ENCODE measurements at places on chromosomes 2 and 18.
A peak's percentile ranks its signal among the peaks of the same experiment; 100 is the strongest.

DNA sequence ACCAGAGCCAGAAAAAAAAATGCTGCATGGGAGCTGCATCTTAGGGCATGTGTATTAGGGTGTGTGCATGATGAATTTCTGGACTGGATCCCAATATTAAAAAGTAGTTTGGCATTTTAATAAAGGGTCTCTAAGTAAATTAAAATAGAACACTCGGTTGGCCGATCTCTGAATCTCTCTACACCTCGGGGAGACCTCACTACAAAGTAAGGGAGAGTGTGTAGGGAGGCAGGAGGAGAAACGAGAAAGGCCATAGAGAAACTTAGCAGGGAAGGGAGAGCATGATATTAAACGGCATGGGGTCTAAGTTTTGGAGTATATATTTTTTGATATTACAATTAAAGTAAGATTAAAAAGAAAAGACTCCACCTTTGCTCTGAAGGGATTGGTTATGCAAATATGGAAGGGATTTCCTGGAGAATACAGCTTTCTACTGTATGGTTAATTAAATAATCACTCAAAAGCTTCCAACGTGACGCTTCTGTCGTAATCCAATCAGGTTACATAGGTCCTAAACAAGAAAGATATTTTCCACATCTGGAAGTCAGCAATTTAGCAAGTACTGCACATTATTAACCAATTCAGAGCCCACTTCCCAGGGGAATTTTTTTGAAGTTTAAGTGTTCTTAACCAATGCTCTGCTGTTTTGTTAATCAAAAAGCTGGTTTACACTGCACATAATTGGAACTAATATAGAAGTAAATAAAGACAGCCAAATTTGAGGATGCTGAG lies 1.0 kb upstream of the ZEB2 start:
- DNase-seq = no peak

DNA sequence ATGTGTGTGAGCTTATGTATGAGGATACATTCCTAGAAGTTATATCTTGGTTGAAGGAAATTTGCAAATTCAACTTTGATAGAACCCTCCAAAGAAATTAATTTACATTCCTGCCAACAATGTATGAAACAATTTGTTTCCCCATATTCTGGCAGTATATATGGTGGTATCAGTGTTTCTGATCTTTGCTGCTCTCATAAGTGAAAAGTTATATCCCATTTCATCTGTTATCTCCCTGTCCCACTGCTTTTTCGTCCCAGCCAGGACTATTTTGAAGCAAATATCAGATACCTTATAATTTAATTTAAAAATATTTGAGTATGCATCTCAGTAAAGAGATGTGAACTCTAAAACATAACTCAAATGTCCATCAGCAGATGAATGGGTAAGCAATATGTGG lies 7.1 kb downstream of the UBR3 start:
- DNase-seq = no peak

DNA sequence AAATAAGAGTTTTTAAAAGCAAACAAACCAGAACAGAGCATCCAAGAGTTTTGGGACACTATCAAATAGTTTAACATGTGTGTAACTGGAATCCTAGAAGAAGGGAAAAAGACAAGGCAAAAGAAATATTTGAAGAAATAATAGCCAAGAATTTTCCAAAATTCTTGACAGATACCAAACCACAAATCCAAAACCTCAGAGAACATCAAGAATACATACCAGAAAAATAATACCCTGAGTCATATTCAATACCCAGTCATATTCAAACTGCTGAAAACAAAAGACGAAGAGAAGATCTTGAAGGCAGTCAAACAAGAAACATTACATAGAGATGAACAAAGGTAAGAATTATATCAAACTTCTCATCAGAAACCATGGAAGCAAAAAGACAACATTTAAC lies 22.9 kb downstream of the INO80C start:
- DNase-seq = no peak

DNA sequence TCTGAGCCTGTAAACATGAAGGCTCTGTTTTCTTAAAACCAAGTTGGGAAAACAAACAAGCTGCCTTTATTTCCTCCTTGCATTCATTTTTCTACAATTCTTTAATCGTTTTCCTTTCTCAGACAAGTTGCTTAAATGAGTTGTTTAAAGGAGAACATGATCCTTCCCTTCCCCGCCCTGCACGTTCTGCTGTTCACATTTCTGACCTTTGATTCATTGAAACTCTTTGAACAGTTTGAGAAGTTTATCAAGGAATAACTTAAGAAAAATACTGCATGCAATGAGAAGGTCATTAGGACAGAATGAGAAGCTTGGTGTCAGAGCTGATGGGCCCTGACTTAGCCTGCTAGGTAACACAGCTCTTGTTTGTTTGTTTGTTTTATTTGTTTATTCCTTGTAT lies 181.6 kb downstream of the PARD3B start:
- no peak for DNase-seq

GRCh38 chr2:182372661-182373060 lies 54.2 kb downstream of the PDE1A start:
- peak; percentile 46 for DNase-seq

GRCh38 chr18:5546660-5547059 lies 2.9 kb upstream of the EPB41L3 start:
- DNase-seq = no peak

- no peak for DNase-seq
Measured at GRCh38 chr2:104584393-104584792, 269.5 kb upstream of the POU3F3 start.

- DNase-seq = peak; percentile 88
Measured at GRCh38 chr2:263774-264492, at the start of gene SH3YL1. TSS of gene SH3YL1 (minus strand) at chr2:264032. CDS start at chr2:263984, 48 bp downstream.

GRCh38 chr2:16973586-16974286 lies 308.1 kb upstream of the CYRIA start:
- DNase-seq = no peak

DNA sequence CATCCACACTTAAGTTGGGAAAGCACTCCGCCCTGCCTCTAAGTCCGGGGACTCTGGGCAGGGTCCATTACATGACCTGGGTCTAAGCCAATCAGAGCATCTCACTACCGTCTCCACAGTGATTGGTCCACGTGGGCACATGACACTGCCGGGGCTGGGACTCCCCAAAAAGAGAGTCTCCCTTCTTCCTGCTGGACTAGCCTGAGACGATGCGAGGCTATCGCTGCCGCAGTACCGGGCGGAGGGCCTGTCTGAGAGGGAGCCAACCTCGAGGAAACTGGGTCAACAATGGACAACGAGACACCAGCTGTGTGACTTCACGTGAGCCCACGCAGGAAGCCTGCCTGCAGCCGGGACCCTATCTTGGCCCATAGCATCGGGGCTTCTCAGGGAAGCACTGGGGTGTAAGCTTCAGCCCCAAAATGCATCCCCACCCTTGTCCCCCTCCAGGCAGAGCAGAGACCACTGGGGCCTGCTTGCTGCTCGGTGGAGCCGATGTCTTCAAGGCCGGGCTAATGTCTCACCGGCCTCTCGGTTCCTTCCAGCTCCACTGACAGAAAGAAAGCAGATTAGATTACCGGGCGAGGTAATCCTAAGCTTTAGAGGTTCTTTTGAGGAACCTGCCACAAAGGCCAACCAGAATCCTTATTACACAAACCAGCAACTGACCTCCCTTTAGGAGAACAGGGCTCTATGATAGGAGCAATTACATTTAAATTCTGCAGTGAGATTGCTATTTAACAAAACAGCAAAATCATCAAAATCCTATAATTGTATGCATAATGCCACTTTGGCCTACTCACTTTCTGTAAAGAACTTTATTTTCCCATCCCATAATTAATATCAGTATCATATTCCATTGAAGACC lies 21.3 kb upstream of the COPS8 start:
- no peak for DNase-seq

- no peak for DNase-seq
Measured at GRCh38 chr2:237910576-237911362, 51.3 kb downstream of the RAMP1 start.

GRCh38 chr2:10169581-10169980 lies 47.0 kb downstream of the RRM2 start:
- no peak for DNase-seq

GRCh38 chr2:36352701-36353100 lies 2.9 kb upstream of the CRIM1 start:
- DNase-seq = no peak

DNA sequence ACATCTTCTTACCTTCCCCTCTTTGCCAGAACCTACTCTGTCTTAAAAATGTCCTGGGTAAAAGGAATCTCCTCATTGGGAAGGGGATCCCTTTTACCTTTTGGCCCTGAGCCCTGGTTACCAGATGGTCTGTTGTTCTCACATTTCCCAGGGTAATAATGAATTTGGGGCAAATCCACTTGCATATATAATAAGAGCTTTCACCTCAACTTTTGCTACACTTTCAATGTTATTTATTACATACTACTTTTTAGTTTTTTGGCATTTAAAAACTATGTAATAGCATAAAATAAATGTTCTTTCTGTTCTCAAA lies 15.0 kb downstream of the CERS6 start:
- no peak for DNase-seq

GRCh38 chr2:154291511-154291910 lies 407.0 kb upstream of the KCNJ3 start:
- no peak for DNase-seq

GRCh38 chr2:201414099-201415023 lies 36.9 kb downstream of the TRAK2 start:
- DNase-seq = no peak

DNA sequence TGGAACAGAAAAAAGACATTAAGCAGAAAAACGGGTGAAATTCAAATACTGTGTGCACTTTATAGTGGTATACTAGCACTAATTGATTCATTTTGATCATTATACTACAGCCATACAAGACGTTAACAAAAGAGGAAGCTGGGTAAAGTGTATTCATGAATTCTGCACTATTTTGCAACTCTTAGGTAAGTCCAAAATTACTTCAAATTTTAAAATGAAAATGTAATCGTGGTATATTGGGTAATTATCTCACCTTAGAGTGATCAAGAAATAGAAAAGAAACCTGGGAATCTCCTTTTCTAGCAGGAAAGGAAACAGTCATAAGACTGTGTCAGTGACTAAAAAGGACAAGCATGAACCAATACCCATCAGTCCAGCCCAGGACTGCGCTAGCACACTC lies 5.4 kb downstream of the TGFBRAP1 start:
- DNase-seq = no peak

GRCh38 chr2:55452879-55453278 lies 33.2 kb upstream of the CCDC88A start:
- no peak for DNase-seq

DNA sequence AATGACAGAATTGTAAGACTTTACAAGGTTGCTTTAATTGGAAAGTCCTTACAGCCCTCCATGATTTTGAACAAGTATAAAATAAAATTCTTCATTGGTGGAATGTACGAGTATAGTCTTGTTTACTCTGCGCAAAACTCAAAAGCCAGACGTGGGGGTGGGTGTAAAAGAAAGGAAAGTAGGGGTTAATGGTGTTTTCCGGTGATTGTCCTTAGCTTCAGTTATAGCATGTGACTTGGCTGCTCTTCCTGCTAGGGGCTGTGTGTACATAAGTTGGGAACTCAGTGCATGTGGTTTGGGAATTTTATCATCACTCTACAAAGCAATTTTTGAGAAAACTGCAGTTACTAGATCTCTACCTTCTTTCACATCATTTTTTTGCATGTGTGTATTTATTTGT lies 82.4 kb upstream of the CAVIN2 start:
- no peak for DNase-seq

- DNase-seq = no peak
Measured at GRCh38 chr2:120620025-120620793, 115.5 kb upstream of the GLI2 start.

- no peak for DNase-seq
Measured at GRCh38 chr2:164146441-164146840, 410.6 kb upstream of the FIGN start.
